ENCODE measurements at places on chromosomes 7 and 10.

DNA sequence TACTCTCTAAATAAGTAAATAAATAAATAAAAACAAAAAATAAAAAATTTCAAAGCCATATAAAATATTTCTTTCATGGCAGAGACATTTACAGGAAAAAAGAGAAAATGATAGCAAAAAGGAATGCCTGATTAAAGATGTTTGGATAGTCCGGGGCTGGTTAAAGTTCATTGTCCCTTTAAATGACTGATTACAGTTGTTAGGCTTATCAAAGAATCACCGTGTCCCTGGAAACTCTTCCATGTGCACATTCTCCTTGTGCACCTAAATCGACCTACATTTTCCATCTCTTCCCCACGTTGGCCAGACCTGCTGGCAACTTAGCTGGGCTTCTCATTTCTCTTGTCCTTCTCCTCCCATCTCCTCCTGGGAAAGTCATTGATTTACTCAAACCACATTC, 69.1 kb downstream of the ABCB5 start:
- no peak for DNase-seq

- DNase-seq: no peak
Measured at GRCh38 chr10:105189463-105189800, 548.3 kb downstream of the SORCS3 start.

DNA sequence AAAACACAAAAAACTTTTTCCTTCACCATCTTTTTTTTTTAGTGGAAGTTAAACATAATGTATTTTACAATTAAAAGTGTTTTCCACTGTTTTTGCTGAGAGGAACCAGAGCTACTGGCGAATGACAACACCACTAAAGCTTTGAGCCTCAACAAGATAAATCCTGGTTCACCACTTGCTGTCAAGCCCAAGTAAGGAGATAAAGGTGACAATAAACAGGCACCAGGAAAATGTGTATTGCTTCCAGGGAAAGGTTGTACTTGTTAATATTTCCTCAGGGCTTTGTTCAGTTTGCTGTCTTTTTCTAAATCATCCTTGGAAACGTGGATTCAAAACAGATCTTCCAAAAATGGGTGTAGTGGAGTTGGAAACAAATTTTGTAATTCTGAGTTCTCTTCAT, 109.9 kb upstream of the ANKRD30A start:
- DNase-seq: no peak

DNA sequence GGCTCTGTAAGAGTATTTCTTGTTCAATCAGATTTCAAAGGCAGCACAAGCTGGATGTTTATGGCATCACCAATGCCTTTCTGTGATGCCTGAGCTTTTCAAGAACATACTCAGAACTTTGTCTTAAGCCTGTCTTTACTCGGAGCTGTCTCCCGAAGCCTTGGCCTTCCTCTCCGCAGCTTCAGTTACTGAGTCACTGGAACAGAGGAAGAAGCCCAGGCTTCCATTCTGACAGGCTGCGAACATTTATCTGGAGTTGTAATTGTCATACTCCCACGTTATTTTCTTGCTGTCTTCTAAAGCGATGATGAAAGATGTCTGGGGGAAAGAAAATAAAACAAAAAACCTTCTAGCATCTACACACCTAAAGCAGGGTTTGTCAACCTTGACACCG, 43.9 kb downstream of the GRK5 start:
- DNase-seq: no peak

DNA sequence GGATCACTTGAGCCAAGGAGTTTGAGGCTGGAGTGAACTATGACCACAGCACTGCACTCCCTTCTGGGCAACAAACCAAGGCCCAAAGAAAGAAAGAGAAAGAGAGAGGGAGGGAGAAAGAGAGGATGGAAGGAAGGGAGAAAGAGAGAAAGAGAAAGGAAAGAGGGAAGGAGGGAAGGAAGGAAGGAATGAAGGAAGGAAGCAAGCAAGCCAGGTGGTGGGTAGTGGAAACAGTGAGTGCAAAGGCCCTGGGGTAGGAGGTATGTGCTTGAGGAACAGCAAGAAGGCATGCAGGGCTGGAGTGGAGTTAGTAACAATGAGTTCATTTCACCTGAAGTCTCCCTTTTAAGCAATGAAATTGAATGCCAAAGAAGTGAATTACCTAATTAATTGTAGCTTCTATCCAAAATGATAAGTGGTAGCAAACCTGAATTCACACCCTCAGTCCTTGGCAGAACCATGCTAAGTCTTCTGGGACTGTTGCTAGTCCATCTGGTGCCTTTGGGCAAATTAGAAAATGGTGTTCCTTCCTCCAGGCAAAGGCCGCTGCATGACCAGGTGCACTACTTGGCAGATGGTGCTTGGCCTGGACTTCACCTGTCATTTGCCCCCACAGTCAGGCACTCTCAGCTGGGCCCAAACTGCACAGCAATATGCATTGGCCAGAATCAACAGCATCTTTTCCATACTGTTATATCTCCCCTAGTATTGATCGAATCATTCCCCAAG, 67.4 kb upstream of the MPP7 start:
- no peak for DNase-seq

GRCh38 chr7:87171282-87171934, 19.2 kb downstream of the DMTF1 start:
- DNase-seq: no peak

DNA sequence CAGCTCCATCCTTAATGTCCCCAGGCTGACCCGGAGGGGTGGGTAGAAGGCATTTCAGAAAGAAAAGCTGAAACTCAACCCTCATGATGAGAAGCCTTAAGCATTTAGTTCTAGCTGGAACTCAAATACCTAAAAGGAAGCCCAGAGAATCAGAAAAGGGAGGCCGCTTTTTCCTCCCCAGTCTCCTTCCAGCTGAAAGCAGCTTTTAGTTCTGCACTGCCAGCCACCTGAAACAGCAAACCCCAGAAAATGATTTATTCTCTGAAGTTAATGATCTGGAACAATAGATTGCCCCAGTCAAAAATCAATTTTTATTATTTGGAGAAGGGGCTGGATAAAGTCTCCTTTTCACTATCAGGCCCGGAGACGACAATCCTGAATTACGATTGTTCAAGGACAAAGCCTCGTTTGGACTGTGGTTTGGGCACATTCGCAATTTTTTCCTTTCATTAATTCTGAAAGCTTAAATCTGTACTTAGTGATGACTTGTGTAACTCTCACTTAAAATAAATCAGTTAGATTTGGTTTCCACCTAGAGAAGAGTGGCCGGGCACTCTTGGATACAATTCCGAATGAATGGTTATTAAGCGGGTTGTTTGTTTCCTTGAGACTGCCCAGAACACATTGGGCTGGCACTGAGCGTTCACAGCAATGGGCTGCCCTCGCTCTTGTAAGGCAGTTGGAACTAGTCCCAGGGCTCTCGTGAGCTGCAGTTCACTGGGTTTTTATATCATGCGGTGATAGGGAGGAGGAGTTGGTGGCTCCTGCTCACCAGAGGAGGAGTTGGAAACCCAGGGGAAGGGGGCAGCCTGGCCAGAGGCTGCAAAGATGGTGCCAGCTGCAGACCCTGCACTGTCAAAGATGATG, 262.2 kb downstream of the CCSER2 start:
- DNase-seq: no peak

DNA sequence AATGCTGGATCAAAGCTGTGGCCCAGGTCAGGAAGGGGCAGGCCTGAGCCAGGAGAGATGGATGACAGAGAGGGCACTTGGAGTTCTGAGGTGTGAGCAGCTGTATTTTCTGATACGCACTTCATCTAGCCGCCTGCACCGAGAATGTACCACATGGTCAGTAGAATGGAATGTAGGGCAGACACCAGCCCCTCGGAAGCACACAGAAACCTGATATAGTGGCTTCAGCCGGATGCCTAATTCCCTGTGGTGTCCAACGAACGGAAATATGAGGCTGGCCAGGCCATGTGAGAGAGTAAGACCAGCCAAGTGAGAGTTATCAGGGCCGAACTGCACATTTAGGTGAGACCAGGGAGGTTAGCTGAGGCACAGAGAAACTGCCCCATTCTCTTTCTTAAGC, 46.7 kb upstream of the PLCE1 start:
- DNase-seq: no peak

- DNase-seq: no peak
Measured at GRCh38 chr7:128358233-128358632, 3.3 kb downstream of the PRRT4 start.

- peak; percentile 90 for DNase-seq
Measured at GRCh38 chr7:131109759-131110296, 217.8 kb upstream of the MKLN1 start.

- DNase-seq: no peak
Measured at GRCh38 chr7:104137971-104138370, 69.8 kb downstream of the ORC5 start.

DNA sequence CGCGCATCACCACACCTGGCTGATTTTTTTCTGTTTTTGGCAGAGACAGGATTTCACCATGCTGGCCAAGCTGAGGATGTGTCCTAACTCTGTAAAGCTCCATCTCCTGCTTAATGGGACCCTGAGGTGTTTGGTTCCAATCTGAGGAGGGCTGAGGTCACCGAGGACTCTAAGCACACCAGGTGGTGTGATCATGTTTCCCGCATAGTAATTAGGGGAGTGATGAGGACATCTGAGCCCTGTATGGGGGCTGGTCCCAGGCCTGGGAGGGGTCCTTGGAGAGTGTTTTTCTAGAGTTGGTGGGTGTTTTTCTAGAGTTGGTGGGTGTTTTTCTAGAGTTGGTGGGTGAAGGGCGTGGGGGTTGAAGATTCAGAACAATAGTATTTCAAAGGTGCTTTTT, 3.0 kb upstream of the ABHD11 start:
- DNase-seq: no peak

- no peak for DNase-seq
Measured at GRCh38 chr10:56318816-56319215, 42.2 kb downstream of the ZWINT start.

- no peak for DNase-seq
Measured at GRCh38 chr7:100544967-100545359, 6.0 kb downstream of the AGFG2 start.

GRCh38 chr7:140448781-140449480, 30.4 kb downstream of the MKRN1 start:
- no peak for DNase-seq

- no peak for DNase-seq
Measured at GRCh38 chr7:126843336-126843735, 409.4 kb downstream of the GRM8 start.

- DNase-seq: no peak
Measured at GRCh38 chr7:48183370-48183743, 12.1 kb downstream of the ABCA13 start.

DNA sequence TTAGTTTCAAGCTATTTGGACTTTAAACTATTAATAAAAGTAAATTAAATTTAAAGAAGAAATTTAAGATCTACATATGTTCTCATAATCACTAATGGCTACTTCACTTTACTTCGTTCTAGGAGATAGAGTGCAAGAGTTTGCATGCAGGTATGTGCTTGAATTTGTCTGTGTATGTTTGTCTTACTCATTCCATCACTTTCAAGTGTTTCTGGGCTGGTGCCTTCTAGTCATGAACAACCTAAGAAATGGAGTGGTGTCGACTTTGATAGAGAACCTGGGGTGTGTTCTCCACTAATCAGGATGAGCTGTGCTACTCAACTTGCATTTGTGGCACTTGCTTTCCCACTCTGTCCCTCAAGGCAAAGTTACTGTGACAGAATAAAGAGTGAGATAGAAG, 169.9 kb downstream of the KCND2 start:
- no peak for DNase-seq

- no peak for DNase-seq
Measured at GRCh38 chr10:72316748-72317435, 37.8 kb downstream of the DNAJB12 start.

DNA sequence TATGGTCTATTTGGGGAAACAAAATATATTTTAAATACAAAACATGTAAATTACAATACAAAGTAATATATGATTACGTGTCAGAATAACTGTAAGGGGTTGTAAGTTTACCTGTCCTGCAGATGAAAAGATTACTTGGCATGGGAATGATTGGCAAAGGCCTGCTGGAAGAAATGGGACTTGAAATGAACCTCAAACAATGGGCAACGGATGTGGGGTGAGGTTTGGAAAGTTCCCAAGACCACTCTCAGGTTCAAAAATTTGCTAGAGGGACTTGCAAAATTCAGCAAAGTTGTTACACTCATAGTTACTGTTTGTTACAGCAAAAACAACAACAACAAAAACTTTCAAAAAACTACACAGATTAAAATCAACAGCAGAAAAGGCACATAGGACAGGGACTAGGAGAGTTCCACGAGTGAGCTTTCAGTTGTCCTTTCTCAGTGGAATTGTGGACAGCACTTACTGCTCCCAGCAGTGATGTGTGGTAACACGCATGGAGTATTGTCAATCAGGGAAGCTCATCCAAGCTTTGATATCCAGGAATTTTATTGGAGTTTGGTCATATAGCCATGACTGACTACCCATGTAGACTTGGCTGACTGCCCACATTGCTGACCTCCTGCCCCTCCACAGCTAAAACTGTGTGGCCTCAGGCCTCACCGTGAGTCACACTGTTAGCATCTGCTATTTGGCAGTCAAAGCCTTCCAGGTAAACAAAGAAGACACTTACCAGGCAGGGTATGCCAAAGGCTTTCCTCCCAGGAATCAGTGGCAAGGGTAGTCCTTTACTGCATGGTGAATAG, 43.8 kb downstream of the EXOC6 start:
- no peak for DNase-seq

DNA sequence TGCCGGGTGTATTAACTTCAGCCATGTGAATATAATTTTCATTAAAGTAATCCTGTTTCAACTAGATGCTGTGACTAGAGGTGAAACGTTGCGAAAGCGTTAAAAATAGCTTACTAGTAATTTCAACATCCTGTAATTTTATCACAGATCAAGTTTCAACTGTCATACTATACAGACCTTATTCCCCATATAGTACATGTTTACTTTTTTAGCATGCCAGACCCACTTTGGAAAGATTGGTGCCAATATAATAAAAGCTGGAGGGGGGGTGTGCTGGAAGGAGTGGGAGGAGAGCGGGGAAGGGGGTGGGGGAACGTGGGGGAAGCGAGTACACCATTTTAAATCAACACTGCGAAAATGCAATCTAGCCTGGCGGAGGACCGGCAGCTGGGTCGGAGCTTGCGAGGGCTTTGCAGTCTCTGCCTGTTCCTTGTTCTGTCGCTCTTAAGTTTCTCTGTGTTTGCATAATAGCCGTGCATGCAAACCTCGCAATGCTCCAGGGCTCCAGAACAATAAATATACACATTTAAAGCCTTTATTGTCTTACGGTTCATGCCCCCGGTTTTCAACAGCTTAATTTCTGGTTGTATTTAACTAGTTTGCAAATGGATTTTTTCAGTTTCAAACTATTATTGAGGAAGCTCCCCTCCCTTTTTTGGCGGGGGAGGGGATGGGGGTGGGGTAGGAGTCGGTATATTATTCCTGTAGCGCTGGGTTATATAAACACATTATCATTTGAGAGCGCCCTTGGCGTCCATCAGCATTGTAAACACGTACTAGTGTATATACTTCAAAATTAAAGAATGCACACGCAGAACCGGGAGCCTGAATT, 1.3 kb upstream of the ARID5B start:
- DNase-seq: peak; percentile 44

GRCh38 chr10:63627881-63628296, 106.7 kb downstream of the REEP3 start:
- no peak for DNase-seq

- DNase-seq: no peak
Measured at GRCh38 chr7:78301407-78301806, 502.8 kb downstream of the PHTF2 start.
